Stimulated activated CD4-positive, alpha-beta T cell treated with anti-CD3 and anti-CD28 coated beads, TNF-alpha, amount 100 ng/mL, for 48 hours (primary cell): ENCODE measurements at places on chromosomes 3 and 15.
A peak's percentile ranks its signal among the peaks of the same experiment; 100 is the strongest.

DNA sequence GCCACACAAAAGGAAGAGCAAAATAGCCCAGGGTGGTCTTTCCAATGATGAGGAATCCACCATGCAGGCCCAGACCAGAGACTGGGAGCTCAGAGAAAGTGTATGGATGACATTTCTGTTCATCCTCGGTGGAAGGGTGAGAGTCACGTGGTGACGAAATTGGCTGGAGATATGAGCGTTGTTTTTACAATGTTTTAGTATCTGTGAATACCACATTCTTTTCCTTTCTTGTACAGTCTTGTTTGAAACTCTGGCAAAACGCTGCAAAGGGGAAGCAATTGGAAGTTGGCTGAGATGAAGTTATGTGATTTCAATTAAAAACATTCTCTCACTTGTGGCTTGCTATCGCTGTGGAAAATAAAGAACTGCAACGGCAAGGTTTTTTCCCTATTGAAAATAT, 137.5 kb downstream of the MAGI1 start:
- DNase-seq, result no peak

DNA sequence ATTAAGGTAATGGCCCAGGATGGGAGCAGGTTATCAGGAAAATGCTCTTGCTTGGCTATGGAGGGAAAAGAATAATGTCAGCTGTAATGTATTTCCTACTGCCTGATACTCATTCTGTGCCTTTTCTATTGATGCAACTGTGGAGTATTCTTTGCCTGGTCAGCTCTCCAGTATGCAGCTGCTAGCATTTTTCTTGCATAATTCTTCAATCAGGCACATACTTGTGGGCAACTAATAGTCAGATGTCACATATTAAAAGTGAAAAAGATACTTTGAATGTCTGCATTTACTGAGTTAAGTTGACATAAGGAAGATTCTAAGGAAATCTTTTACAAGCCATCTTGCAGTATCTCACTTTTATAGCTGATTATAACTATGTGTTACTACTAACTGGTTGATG, 29.5 kb downstream of the CD80 start:
- no peak for DNase-seq

- no peak for DNase-seq
These were observed 43.7 kb upstream of the ADPGK start for GRCh38 chr15:72827226-72827625.

DNA sequence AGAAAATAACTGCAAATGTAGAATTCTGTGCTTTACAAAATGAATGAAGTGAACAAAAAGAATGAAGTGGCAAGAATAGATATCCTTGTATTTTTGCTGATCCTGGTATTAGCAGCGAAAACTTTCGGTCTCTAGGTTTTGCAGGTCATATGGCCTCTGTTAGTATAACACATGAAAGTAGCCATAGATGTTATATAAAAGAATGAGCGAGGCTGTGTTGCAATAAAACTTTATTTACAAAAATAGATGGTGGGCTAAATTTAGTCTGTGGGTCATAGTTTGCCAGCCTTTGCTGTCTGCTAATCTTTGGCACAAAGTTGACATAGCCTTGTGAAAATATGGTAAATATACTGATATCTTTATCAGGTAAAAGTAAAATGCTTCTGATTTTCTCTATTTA, 35.2 kb downstream of the SEC22A start:
- DNase-seq, result no peak

- no peak for DNase-seq
These were observed 26.9 kb upstream of the EHHADH start for GRCh38 chr3:185280572-185281365.

DNA sequence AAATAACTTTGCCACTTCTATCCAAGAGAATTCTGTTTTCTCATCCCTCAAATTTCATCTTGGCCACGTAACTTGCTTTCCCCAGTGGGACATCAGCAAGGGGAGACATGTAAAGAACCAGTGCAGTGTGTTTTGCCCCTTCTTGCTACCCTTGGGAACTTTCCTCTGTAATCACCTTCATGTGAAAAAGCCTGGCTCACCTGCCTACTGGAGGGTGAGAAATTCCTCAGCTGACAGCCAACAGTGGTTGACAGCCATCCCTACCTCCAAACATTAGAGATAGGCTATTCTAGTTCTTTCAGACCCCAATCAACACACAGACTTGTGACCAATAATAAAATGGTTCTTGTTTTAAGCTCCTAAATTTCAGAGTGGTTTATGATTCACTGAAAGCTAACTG, 333.9 kb upstream of the TBC1D5 start:
- DNase-seq, result no peak

- DNase-seq, result no peak
These were observed 307.6 kb downstream of the ZBTB20 start for GRCh38 chr3:114839476-114839875.

DNA sequence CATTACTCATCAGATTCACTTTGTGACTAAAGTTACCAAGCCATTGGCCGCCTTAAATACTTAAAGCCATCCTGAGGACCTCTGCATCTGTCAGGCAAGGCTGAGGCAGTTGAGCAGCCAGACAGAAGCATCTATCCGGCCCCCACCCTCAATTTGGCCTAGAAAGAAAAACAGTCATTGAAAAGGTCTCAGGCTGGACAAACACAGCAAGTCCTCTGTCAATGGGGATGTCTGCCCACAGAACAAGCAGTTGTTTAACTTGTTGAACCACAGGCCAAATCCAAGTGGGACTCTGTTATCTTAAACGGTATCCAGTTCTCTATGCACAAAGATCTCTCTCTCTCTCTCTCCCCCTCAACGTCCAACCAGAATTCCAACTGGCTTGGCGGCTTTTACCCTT, 2.8 kb downstream of the ZIC4 start:
- no peak for DNase-seq

- no peak for DNase-seq
These were observed 247.4 kb upstream of the TRIM42 start for GRCh38 chr3:140430494-140430893.

- no peak for DNase-seq
These were observed 1.0 kb upstream of the SLTM start for GRCh38 chr15:58934521-58934920.

DNA sequence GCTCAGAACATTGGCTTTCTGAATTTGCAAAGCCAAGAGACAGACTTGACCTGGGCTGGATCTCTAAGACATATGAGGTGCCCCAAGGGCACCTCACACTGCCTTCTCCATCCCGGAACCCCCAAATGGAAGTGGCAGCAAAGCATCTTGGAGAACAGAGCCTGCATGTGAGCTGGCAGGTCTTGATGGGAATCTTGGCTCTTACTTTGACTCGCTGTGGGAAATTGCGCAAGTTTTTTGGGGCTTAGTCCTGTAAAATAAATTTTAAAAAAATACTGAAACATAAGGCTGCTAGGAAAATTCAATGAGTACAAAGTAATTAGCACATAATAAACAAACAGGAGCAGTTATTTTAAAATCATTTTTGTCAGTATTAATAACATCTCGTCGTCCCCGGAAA, 13.7 kb upstream of the SEC22A start:
- DNase-seq, result no peak

DNA sequence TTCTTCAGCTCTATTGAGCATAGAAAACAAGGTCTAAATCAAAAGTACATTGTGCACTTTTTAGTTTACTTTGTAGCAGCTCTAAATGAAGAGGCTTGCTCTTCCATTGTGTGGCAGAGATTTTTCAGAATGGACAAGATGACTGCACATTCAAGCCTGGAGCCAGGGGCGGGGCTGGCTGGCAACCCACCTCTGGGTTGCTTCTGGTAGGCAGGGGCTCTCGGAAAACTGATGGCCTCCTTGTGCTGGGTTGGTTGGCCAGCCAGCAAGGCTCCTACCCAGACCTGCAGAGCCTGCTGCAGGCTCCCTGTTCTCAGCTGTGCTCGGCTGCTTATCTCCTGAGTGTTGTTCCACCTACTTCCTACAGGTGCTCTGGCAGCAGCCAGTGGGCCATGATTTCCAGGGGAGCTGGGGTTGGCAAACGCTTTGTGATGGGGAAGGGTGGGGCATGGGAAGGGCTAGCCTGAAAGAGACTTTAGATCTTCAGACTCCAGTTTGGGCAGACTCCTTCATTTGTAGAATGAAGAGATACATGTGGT, 8.8 kb downstream of the BSN start:
- no peak for DNase-seq

- DNase-seq, result no peak
These were observed 31.5 kb downstream of the CHP1 start for GRCh38 chr15:41262571-41262970.

GRCh38 chr3:112956351-112956750, 18.6 kb downstream of the CD200R1 start:
- DNase-seq, result no peak

GRCh38 chr3:182525766-182526374, 267.4 kb upstream of the ATP11B start:
- no peak for DNase-seq

- no peak for DNase-seq
These were observed 36.8 kb upstream of the TSPAN3 start for GRCh38 chr15:77107531-77108355.

GRCh38 chr15:69161079-69161877, 843 bp downstream of the GLCE start:
- DNase-seq, result no peak

- DNase-seq, result no peak
These were observed 116.6 kb downstream of the MFSD1 start for GRCh38 chr3:158918451-158918850.

DNA sequence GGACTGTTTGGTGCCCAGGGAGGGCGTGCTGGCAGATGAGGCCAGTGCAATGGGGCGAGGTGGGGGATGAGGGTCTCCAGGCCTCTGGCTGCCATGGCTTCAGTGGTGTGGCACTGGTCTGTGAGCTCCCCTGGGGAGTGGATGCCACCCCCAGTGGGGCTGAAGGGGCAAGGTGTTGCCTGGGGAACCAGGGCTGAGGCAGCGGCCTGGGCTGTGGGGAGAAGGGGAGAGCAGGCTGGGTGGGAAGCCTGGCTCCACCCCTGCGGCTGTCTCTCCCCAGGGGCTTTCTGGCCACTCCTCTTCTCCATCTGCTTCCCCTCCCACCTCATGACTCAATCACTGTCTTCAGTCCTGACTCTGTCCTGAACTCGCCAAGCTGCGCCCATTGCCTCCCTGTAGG, 88.4 kb upstream of the TLE3 start:
- DNase-seq, result no peak

DNA sequence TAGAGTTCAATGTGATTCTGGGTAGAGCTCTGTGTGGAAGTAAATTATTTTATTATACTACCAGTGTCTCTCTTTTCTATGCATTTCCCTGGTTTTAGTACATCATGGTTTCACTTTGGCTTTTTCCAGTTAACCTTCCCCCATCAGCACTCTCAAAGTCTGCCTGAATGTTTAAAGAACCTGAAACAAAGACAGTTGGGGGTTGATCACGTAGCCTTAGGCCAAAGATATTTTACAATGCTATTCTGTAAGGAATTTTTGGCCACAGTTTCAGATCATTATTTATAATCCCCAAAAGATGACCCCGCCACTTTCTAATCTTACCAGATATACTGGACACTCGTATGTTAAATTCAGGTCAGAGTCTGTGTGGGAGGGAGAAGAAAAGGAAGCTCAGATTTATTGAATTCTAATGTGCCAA, 156.3 kb upstream of the TMC3 start:
- DNase-seq, result no peak

GRCh38 chr15:64969401-64969800, 20.3 kb downstream of the SPG21 start:
- DNase-seq, result no peak

- peak; percentile 21 for DNase-seq
These were observed 866 bp downstream of the TNIK start for GRCh38 chr3:171459137-171459941.

- no peak for DNase-seq
These were observed 37.2 kb downstream of the SSUH2 start for GRCh38 chr3:8607234-8608040.

GRCh38 chr3:129343643-129344360, 65.1 kb downstream of the HMCES start:
- no peak for DNase-seq

DNA sequence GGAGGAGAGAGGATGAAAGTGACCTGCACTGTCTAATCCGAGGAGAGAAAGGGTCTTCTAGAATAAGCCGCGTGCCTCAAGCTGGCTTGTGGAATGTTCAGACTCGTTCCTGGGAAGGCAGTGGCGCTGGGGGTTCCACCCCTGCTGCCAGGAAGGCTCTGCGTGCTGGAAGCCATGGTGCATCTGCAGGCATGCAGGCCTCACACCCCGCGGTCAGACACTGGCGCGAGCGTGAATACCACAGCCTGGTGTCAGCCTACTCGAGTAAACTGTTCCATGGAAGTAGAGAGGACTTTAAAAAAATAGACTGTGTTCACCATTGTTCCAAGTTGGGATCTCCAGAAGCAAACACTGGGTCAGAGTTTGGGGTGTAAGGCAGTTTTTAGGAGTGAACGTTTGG, 25.9 kb upstream of the GABRG3 start:
- DNase-seq, result no peak

DNA sequence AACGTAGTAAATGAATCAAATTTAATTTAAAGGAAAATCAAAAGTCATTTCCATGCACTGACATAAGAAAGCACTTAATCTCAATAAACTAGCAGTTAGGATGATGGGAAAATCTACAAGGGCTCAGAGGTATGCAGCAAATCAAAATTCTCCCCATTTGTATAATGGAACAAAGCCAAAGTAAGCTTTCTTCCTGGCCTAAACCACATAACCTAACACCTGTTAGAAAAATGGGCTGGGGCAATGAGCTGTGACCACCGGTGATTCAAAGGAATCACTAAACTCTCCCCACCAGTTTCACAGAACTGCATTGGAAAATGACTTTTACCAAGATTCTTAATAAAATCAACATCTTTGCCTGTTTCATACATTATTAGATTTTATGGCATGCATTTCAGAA, 1024.3 kb downstream of the FHIT start:
- no peak for DNase-seq

DNA sequence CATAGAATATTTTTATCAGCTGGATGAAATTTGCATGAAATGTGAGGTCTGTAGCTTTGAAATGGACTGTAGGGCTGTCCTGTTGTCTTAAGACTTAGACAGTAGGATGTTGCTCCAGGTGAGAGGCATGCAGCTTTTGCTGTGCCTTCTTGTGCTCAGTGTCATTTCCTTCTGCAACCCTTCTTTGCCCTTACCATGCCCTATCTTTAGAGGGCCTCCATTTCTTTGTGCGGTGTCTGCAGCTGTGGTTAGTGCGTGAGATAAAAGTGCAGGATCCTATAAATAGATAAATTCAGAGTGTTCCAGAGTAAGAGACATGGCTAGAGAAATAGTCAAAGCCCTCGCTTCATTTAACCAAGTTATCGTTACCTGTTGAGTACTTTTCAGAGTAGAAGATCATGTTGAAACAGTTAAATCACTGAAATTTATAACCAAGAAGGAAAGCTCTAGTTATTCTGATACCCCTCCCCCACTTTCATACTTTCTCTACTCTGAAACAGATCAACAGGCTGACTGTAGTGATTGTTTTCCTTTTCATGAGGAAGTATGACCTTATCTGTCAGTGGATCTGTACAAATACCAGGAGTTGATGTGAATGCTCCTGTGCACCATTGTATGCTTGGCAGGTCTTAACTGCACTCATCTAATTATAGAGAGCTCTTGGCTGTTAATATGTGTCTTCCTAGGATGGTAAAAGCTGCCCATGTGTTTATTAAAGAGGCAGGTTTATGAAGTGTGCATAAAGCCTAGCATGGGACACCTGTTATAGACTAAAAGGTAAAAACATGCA, 18.2 kb downstream of the EIF3J start:
- DNase-seq, result no peak
